Hepatic stellate cell (primary cell): ENCODE measurements at places on chromosomes 12 and 14.

DNA sequence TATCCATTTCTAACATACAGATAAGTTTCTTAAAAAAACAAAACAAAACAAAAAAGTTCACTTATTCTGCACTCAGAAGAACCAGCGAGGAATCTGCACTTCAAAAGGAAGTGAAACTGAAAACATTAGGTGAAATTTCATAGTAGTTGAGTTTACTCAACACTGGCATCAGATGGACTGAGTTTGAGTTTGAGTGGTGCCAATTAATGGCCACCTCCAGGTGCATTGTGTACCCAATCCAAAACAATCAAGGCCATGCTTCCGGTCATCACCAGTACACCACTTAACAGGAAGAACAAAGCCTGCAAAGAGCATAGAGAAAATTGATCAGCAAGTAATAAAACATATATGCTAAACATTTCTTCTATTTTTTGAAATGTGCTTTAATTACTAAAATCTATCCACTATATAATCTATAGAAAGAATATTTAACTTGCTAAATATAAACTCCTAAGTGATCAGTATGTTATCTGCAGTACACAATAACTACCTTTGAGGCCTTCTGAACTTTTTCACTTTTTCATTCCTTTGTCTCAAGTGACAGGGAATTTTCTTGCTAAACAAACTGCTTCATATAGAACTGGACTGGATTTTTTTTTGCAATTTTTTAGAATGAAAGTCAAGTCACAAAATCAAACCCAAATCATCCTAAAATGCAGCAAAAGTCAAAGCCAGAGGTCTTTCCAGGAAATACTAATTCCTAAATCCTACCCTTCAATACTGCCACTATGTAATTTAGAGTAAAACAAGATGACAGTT is 11.5 kb downstream of the SLC38A2 start:
- no peak for DNase-seq

DNA sequence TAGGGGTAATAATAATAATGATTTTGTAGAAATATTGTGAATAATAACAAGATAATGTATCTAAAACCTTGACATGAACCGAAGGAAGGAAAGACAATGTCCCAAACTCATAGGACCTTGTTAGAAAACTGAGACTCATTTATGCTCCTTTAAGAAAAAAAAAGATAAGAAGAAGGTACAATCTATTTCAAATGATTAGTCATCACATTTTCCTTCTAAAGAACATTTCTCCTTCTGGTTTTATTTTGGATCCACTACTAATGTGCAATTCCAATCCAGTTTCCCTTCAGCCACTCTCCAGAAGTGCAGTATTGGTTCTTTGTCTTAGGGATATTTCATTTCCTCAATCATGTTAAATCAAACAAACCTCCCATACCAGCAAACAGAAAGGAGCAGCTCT is 526.7 kb downstream of the FUT8 start:
- no peak for DNase-seq

GRCh38 chr12:117718559-117718958 is 250.2 kb downstream of the KSR2 start:
- no peak for DNase-seq

GRCh38 chr12:128727461-128727860 is 96.3 kb downstream of the SLC15A4 start:
- no peak for DNase-seq

DNA sequence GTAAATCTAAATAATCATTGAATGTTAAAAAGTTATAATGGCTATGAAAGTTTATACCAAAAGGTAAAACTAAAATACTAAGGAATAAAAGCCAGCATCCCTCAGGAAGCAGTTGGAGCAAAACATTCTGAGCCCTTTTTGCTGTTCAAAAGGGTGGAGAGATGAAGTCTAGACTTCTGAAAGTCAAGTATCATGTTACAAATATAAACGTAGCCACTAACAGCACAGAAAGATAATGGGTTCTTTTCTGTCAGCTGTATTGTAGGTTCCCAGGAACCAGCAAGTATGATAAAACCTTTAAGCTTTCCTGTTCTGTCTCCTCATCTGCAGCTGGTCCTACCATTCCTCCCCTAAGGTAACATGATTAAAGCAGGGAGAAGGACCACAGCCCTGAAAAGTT is 16.4 kb upstream of the PLD4 start:
- DNase-seq: no peak

DNA sequence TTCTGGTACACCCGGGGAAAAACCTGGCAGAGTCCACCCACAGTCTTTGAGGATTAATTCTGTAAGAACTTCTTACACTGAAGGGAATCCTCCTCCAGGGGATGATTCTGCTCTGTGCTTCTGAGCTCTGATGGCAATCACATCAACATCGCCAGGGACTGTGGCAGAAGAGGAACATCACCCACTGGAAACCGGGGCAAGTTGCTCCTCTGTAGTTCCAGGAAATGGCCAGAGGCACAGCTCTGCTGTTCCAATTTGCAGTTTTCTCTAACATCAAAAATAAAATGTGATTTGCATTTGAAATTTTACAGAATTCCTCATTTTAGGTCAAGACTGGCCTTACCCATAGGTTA is 207.6 kb downstream of the DAD1 start:
- DNase-seq: no peak

GRCh38 chr14:34956931-34957330 is 25.9 kb upstream of the SRP54 start:
- no peak for DNase-seq

DNA sequence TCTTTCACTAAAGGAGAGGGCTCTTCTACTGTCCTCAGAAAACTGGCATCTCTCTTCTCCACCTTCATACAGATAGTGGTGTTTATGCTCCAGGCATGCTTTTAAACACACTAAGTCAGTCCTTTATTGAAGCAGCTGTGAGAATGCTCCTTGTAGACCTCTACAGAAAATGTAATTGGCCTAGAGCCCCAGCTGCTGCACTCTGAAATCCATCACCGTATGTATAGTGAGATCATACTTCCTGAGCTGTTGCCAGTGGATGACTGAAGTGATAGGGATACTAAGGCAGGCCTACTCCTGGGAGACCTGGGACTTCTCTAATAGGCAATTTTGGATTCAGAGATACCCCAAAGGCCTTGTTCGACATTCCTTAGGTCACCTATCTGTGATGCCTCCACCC is 535.4 kb downstream of the RPS29 start:
- DNase-seq: no peak

- DNase-seq: no peak
Measured at GRCh38 chr14:99809859-99810558, 16.8 kb downstream of the EML1 start.

- peak; percentile 63 for DNase-seq
Measured at GRCh38 chr14:99809360-99809759, 16.1 kb downstream of the EML1 start.

GRCh38 chr14:22268875-22269274 is 320.1 kb downstream of the DAD1 start:
- DNase-seq: no peak
